ENCODE measurements at places on chromosomes 12 and 14.

GRCh38 chr12:102816816-102817434 lies 100.1 kb downstream of the PAH start:
- no peak for DNase-seq

GRCh38 chr12:49195736-49196135 lies 6.9 kb upstream of the TUBA1A start:
- DNase-seq = no peak

DNA sequence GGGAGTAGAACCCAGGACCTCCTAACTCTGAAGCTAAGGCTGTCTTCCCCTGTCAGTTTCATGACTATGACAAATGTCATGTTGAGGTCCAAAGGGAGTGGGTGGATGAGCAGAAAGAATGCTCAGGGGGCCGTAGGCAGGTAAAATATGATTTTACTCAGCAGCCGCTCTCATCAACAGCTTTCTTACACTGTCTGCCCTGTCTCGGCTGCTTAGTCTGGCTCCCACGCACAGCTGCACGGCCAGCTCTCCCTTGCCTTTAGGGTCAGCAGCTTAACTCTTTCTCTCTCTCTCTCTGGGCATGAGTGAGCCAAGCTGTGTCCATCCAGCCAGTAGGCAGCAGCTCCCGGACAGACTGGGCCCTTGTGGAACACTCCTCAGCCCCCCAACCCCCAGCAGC lies 95.2 kb downstream of the GCH1 start:
- no peak for DNase-seq

- no peak for DNase-seq
Observed at GRCh38 chr14:99819514-99819913, 26.3 kb downstream of the EML1 start.

DNA sequence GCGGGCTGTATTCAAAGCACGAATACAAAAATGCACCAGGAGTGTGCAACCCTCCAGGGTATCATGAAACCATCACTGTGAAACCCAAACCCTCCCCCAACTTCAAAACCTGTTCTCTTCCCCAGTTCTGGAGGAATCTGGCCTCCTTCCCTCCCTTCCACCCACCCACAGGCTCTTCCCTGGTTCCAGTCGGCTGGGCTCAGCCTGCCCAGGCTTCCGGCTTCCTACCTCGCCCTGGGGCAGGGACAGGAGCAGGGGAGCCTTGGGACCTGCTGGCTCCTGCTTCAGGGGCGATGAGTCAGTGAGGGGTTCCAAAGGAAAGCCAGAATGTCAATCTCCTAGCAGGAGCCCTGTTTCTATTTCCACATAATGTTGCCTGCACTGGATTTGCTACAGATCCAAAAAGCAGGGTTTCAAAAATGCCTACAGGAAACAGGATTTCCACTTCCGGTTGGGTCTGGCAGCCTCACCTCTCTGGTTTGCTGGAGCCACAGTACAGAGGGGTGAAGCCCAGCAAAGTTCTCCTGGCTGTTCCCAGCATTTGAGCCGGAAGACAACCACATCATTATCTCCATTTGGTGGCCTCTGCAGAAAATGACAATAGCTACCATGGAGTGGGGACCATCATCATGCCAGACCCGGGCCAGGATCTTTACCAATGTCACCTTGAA lies 278.3 kb downstream of the DPF3 start:
- no peak for DNase-seq

Data from frontal cortex (tissue), 4 donors.